Renal pelvis (tissue), 12 donors: ENCODE measurements at places on chromosomes 5 and 9. TPM values are rescaled to one million over a fixed set of nuclear protein-coding genes. Genes with fewer than 3 reads are reported as not detected.

DNA sequence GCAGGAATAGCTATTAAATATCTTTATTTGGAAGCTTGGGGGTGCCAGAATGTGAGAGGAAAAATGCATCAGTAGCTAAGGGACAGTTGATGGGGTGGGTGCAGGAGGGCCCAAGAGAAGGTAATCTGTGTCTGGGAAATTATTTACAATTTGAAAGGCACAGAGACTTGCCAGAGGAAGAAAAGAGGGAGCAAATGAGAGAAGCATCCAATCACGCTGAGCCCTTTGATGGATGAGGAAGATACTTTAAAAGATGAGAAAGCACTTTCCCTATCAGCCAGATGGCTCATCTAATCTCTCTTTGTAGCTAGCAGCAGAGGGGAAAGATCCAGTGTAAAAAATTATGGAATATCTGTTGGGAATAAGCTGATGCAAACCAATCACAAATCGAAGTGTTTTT, 57.0 kb upstream of the ABCA1 start:
- no peak for DNase-seq

ASB6 gene
- polyA plus RNA-seq: 19.2 TPM

- no peak for DNase-seq
These were observed 59.9 kb downstream of the VAV2 start for GRCh38 chr9:133932181-133932580.

GPR21 gene
- polyA plus RNA-seq: 0.73 TPM

GRCh38 chr9:70888471-70888870, 232.9 kb downstream of the TRPM3 start:
- DNase-seq: no peak

GRCh38 chr5:132457371-132458225, 33.0 kb downstream of the IRF1 start:
- DNase-seq: no peak

- DNase-seq: no peak
These were observed 206.0 kb upstream of the PRR16 start for GRCh38 chr5:120258123-120258522.

GRCh38 chr9:111992523-111992922, 95.9 kb downstream of the UGCG start:
- DNase-seq: no peak

HRH2 gene
- 3.1 TPM for polyA plus RNA-seq
